ENCODE measurements at places on chromosomes 6 and 20. TPM values are rescaled to one million over a fixed set of nuclear protein-coding genes. Genes with fewer than 3 reads are reported as not detected.

The PDYN gene
- not detected for total RNA-seq

The OPRM1 gene
- total RNA-seq, result not detected

The ZSCAN12 gene
- total RNA-seq, result 1.7 TPM

The STMN3 gene
- 9.0 TPM for total RNA-seq

The FAM210B gene
- 12.4 TPM for total RNA-seq

The HSPA1L gene
- total RNA-seq, result 1.00 TPM

The SPEF1 gene
- total RNA-seq, result 2.3 TPM

The HCK gene
- 0.03 TPM for total RNA-seq

The FUT9 gene
- not detected for total RNA-seq
